Posterior vena cava (tissue), 2 donors: ENCODE measurements at places on chromosomes 4 and X.

DNA sequence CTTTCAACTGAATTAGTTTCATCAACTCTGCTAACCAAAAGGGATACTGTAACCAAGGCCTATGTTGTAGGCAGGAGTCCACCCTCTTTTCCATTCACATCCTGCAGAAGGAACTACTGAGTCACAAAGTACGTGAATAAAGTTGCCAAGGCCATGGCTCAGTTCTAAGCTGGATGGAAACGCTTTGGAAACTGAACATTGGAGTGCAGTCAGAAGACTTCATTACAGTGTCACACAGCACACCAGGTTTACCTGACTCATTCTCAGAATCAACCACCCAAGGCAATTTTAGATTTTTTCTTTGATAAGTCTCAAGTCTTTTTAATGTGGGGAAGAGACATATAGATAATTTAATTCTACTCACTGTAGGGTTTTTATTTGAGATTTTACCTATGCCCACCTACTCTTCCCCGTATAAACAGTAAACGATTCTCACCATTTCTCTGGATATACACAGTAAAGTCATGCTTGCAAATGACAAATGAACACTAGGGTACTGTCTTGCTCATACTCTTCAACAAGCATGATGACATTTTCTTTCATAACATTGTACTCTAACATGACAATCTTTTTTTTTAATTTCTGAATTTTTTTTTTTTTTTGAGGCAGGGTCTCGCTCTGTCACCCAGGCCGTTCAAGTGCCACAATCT, 58.9 kb upstream of the RBM47 start:
- DNase-seq, result no peak

- no peak for DNase-seq
Observed at GRCh38 chrX:13994536-13995080, 35.1 kb downstream of the GEMIN8 start.

GRCh38 chr4:94533405-94534223, 81.9 kb downstream of the PDLIM5 start:
- no peak for DNase-seq

DNA sequence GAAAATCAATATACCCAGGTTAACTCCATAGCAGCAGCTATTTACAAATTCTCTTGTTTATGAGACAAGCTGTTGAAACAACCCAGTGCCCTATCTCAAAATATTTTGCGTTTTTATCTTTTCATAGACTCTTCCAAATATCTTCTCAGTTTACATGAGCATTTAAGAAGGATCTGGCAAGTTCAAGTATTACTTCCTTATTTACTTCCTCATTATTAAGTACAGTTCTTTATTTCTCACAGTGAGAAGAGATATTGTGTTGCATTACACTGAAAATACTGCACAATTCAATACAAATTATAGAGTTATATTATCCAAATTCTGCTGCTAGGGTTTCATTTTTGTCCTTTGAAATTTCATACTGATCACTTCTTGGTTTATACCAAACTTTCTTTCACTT, 43.6 kb upstream of the UCP1 start:
- no peak for DNase-seq

- no peak for DNase-seq
Observed at GRCh38 chr4:153204728-153205648, 745 bp downstream of the TRIM2 start.

DNA sequence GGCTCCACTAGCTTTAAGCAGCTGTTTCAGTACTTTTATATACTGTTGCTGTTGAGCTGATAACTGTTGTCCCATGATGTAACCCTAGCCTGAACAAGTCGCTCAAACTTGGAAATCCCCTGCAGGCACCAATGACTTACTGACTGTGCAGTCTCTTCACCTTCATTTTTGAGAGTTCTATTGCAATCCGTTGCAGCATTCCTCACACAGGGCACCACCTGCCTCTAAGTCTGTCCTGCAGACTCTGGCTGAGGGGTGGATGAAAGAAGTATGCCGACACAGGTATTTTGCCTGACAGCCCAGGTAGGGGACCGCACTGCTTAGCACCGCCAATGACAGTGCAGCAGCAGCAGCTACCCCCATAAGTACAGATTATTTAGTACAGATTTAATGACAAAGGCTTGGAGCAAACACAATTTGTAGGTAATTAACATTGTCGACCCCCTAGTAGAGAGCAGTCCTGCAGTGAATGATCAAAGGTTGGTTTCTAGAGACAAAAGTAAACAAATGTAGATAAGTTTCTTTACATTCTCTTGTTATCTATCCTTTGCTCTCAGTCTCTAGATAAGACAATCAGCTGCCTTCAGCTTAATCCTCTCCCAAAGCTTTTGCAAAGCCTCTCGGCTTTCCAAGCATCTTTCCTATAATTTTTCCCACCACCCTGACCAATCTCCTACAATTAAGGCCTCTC, 205.0 kb downstream of the PABPC4L start:
- no peak for DNase-seq
